ENCODE measurements at places on chromosomes 2 and 18.

DNA sequence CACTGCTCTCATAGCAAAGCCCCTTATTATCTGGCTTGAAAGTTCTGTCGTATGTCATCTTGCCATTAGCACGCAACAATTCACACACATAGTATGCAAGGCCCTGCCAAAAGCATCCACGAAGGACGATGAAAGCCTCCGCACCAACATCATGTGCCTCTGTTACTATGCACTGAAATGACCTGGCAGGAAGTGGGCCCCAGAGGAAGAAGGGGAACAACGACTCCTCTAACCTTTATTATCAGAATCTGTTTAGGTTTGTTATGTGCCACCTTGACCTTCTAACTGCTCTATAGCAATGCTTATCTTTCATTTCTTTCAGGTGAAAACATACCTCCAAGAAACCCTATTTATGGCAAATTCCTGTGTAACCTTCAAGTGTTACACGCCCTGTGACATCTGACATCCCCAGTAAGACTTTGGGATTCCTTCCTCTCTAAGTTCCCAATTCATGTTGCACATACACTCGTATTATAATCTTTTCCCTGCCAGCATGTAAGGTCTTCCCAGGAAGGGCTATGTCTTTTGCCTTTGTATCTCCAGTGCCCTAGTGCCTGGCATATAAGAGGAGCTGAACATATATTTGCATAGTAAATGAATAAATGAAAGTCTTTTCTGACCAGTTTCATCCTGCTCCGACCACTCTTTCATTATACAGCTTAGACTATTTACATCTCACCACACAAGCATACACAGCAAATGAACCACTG is 7.0 kb upstream of the NDUFV2 start:
- DNase-seq = no peak

DNA sequence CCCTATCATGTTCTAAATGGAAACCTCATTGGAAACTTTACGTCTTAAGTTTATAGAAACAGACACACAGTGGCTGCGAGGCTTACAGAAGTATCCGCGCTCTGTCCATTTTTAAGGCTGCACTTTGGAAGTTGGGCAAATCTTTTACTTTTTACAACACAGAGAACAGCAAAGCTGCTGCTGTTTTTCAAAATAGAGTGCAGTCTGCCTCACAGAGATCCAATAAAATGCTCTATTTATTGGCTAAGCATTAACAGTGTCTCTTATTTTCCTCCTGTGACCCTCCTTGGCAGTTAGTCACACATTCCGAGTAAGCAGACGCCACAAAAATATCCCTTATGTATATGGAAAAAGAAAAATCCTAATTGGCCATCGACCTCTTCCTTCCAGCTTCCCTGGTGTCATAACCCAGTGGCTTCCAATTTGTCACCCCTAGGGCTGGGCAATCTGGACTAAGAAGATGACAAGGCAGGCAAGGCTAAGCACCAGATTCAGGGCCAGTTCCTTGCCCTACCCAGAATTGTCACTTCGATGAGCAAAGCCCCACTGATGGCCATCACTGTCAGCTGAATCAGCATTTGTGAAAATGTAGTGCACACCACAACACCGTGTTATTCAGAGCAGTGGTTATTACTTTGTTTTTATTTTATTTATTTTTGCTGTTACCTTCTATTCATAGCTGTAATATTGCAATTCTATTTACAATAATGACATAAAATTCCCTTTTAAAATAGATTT is 47.7 kb upstream of the MEIS1 start:
- DNase-seq = no peak

- no peak for DNase-seq
Observed at GRCh38 chr2:53235836-53236582, 531.6 kb upstream of the CHAC2 start.

GRCh38 chr2:171836146-171836910 is 57.7 kb downstream of the SLC25A12 start:
- DNase-seq = no peak

DNA sequence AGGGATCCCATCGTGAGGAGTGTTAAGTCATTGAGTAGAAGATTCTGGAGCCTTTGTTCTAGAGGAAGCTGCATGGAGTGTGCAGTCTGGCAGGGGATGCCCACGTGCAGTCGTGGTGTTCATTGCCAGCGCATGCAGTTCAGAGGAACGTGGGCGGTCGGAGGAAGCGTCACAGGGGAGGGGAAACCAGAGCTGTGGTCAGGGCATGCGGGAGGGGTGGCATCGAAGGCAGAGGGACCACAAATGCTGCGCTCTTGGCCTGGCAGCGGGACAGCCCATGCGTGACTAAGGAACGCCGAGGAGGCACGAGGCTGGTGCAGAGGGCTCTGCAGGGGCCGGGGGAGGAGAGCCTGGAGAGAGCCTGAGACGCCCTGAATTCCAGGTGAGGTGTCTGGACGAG is 141.1 kb downstream of the KLHL29 start:
- no peak for DNase-seq

GRCh38 chr18:29309366-29309765 is 1132.4 kb upstream of the CDH2 start:
- no peak for DNase-seq

GRCh38 chr2:58120626-58121229 is 74.1 kb downstream of the VRK2 start:
- no peak for DNase-seq

DNA sequence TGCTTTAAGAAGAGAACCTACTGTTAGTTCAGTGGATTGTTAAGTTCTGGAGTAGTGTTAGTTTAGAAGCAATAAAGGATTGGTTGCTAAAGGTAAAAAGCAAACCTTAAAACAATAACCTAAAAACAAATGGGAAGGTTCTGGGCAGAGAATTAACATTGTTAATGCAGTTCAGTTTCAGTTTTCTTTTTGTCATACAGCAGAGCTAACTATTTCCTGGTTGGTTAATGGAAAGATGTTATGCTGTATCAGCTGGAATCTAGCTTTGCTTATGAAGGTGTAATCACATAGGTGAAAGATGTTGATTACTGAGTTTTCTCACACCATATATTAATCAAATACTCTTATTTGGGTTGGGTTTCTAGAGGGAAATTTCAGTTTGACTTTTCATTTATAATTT is 23.8 kb downstream of the SMAD4 start:
- no peak for DNase-seq

DNA sequence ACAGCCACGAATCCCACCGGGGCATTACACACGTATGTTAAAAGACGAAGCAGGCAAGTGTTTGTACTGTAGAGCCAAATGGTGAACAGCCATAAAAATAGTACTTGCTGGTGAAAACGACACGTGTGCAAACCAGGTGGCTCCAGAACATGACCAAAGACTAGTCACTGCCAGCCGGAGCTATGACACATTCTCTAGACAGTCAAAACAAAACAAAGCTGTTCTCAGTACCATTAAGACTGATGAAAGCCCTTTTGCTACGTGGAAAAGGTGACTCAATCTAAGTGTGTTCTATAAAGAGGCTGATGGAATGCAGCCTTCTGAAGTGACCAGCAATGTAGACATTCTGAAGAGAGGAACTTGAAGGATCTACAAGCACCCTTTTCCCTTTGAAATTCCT is 367.7 kb upstream of the NETO1 start:
- DNase-seq = no peak

DNA sequence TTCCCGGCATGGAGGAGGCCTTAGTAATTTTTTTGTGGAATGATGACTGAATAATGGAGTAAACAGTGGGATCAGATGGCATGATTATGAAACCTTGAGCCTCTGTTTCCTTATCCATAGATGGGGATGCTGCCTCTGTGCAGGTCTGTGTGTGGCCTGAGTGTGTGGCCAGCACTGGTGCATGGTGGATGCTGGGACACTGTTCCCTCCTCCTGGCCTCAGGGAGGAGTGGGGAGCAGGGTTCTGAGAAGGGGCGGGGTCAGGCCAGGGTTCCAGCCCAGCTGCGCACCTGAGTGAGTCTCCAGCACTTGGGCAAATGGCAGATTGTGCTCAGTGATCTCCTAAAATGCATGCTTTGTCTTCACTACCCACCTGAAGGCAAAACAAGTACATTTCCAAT is 66.4 kb downstream of the DCDC2C start:
- DNase-seq = no peak

GRCh38 chr18:28125051-28125450 is 51.9 kb downstream of the CDH2 start:
- no peak for DNase-seq

DNA sequence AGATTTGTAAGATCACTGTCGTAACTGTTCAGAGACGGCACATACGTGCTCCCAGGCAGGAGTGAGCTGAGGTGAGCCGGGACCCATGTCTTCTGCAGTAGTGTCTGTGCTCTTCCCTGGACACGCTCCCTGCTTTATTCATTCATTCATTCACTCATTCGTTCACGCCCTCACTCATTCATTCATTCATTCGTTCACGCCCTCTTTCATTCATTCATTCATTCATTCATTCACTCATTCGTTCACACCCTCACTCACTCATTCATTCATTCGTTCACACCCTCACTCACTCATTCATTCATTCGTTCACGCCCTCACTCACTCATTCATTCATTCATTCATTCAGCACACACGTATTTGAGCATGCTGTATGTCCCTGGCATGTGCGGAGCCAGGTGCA is 207.0 kb downstream of the GLI2 start:
- no peak for DNase-seq

GRCh38 chr2:66191311-66191710 is 243.6 kb upstream of the MEIS1 start:
- no peak for DNase-seq

DNA sequence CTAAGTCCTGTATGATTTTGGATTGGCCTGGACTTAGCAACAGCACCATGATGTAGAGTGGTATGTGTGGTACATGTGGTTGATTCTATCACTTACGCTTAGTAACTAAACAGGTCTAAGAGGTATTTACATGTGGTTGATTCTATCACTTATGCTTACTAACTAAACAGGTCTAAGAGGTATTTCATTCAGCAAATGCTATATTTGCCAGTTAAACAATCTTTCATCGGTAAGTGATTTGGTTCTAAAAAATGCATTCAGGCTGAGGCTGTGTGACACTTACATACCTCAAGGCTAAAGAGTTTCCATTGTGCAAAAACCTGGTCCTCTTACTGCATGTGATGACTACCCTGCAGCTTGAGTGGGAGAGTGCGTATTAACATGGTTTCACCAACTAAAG is 13.1 kb downstream of the EIF4E2 start:
- DNase-seq = no peak

DNA sequence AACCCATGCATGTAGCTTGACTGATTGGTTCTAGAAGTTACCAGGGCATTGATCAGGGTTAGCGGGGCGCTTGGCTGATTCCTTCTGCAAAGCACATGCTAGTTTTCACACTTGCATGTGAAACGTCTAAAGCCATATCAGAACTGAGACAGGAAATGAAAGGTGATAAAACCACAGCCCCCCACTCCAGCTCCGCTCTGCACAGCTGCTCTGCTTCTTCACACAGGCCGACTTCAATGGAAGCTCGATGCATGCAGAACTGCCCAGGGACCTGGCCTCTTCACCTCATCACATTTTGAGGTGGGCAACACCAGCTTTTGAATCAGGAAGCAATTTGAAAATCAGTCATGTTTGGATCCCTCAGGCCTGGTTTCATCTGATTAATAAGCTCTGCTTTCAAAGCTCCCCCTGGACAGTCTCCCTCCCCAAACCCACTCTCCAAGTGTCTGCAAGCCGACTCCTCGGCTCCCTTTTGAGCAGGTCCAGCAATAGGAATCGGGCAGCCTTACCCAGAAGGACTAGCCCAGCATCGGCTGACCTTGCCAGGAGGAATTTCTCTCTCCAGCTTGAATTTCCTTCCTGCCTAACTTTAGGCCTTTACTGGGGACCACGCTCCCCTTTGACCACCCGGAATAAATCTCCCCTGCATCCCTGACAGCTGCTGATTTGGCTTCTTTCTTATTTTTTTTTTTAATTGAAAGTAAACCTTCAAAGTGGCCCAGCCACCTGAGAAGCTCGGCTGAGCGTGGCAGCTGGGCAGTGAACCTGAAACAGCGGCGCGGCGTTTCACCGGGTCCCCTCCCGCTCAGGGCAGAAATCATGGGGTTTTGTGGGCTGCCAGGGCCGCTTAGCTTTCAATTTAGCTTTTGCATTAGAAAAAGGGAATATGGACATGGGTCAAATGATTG is 31.7 kb downstream of the HRH4 start:
- DNase-seq = no peak

DNA sequence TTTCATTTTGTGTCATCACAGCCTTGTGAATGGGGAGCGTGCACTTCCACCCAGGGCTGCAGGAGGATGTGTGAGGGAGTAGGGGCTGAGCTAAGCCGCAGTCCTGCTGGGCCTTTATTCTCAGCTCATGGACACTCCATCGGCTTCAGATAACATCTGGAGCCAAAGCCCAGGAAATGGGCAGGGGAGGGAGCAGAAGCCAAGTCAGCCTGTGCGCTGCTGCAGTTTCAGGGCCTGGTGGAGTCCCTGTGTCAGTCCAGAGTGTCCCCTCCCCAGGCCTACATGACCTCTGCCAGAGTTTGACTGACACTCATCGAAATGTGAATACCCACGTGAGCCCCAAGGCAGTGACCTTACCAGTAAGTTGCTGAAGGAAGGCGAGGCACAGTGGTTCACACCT is 242.2 kb downstream of the LOXHD1 start:
- DNase-seq = no peak

GRCh38 chr2:174438146-174438886 is 42.8 kb downstream of the SCRN3 start:
- no peak for DNase-seq

DNA sequence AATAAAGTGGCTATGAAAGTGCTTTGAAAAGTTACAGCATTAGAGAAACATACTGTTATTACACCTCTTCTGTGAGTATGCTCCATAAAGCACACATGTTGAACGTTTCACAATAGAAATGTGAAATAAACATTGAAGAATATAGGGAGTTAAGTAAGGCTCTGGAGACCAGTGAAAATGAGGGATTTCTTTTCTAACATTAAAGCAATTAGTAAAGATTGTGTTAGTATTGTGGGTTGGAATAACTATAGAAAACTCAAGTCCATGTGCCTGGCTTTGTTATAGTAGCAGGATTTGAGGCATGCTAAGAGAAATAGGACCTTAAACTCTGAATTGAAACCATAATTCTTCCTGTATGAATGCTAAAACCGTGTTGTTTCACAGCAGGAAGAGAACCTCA is 63.1 kb downstream of the GLS start:
- DNase-seq = no peak

DNA sequence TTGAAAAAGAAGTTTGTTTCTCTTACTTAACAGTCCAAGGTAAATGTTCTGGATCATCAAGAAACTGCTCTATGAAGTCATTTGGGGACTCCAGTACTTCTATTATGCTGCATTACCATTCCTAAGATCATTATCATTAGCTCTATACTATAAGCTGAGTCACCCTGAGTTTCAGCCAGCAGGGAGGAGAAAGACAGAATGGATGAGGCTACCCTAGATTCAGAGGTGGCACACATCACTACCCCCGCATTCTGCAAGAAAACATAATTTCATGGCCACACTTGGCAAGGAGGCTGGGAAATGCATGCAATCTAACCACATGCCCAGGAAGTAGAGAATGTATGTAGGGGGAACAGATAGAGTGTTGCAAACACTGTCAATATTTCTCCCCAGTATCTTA is 16.6 kb upstream of the LNPK start:
- no peak for DNase-seq

- DNase-seq = no peak
Observed at GRCh38 chr2:220371211-220371610, 743.8 kb downstream of the SLC4A3 start.

- DNase-seq = no peak
Observed at GRCh38 chr2:28465148-28465885, 30.5 kb upstream of the PLB1 start.

- no peak for DNase-seq
Observed at GRCh38 chr2:177573120-177573519, 180.5 kb downstream of the AGPS start.

GRCh38 chr2:216540920-216541319 is 42.3 kb downstream of the RPL37A start:
- no peak for DNase-seq

- DNase-seq = no peak
Observed at GRCh38 chr2:150674283-150674682, 186.8 kb upstream of the RND3 start.
